ENCODE measurements at places on chromosomes 7 and 10.

DNA sequence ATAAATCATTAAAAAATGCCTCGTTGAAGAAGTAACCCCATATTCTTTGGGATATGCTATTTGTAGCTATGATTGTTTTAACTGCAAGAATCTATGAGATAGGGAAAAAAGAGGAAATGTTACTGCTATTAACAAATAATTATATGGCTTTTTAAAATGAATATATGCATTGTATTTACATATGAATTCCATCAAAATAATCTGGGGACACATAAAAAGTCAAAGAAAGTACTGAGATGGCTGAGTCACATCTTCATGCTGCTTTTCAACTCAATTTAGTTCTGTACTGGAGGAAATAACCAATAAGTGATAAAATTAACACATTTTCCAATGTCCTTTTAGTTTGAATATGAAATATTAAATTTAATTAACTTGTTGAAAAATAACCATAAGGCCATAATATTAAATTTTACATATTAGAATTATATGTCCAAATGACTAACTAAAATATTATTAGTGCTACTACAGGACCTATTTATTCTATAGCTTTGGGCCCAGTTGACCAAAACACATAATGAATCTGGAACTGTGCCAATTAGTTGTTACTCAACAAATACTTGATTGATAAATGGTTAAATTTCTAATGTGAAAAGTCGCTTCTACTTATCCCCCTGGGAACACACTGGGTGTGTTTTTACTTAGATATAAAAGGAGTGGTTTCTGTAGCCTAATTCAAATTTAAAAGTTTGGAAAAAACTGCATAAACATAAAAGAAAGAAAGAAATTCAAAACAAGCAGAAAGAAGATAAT lies 214.6 kb upstream of the PFKP start:
- no peak for DNase-seq

GRCh38 chr7:130723784-130724183 lies 10.2 kb downstream of the KLF14 start:
- no peak for DNase-seq

GRCh38 chr10:71964743-71965515 lies 734 bp downstream of the CHST3 start:
- peak; percentile 35 for DNase-seq

DNA sequence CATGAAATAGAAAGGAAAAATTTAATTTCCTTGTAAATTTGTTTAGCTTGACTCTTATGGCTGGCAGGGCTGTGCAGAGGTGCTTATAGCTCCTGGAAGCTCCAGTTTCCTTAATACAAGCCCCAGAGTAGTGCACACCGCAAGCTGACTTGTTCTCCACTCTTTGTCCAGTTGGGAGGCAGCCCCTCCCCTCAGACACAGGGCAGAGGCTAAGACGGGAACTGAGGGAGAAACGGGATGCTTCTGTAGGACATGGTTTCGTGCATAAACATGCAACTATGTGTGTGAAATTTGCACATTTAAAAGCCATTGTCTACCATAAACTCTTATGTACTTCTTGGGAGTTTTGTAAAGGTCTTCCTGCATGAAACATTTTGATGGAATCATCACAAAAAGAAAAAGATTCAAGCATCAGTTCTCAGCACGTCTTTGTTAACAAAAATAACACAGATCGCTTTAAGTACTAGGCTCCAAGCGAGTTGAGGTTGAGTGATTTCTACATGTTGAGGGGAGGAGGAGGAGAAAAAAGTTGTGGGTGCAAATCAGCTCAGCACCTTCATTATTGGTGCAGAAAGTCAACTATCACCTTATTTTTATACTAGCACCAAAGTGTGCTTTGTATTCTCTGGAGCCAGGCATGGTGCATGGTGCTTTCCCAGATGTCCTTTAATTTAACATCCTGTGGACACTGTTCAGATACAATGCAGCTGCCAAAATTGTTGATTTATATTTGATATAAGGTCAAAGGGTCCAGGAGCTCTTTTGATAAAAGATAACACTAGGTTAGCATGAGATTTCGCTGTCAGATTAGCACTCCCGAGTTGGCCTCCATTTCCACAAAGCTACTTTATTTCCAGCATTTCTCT lies 124.5 kb downstream of the CHN2 start:
- DNase-seq: no peak

DNA sequence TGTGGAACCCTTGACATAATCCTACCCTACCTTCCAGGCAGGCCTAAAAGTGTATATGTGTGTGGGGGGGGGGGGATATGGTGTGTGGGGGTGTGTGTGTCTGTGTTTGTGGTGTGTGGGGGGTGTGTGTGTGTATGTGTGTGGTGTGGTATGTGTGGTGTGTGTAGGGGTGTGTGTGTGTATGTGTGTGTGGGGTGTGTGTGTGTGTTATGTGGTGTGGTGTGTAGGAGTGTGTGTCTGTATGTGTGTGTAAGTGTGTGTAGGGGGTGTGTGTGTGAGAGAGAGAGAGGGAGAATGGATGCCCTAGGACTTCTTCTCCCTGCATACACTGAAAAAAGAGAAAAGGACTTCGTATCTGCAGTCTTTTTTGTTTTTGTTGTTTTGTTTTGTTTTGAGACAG lies 12.3 kb upstream of the IMPDH1 start:
- no peak for DNase-seq

DNA sequence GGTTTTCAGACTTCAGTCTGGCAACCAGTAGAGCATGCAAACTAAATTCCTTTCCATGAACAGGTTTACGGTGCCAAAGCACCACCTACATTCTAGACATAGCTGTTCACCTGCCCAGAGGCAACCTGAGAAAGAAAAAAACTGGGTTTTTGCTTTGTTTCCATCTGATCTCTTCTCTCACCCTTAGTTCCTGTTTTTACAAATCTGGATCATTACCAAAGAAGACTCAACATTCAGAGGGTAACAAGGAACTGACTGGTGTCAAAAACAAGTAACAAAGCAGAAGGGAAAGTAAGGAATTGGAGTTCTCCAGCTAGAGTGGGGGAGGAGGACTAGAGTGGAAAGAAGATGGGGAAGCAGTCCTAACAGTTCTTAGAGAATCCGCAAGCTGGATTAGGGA lies 36.4 kb downstream of the CPVL start:
- DNase-seq: peak; percentile 60

- no peak for DNase-seq
Observed at GRCh38 chr7:26535483-26536007, 243.9 kb downstream of the SNX10 start.

- DNase-seq: peak; percentile 94
Observed at GRCh38 chr10:45008524-45009161, 7.9 kb downstream of the ZNF22 start.

DNA sequence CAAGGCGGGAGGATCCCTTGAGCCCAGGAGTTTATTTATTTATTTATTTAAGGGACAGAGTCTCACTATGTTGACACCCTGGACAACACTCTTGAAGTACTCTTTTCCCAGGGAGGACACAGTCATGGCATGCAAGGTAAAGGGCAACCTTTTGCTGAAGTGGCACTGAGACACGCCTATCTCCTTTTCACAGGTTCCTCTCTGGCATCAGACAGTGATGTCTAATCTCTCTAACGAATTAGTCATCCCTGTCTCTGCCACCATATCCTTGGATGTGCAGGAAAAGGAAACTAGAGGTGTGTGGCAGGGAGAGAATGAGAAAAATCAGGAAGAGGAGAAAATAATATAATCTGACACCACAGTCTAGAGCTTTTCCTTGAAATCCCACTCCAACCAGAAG lies 19.5 kb downstream of the CPVL start:
- no peak for DNase-seq

DNA sequence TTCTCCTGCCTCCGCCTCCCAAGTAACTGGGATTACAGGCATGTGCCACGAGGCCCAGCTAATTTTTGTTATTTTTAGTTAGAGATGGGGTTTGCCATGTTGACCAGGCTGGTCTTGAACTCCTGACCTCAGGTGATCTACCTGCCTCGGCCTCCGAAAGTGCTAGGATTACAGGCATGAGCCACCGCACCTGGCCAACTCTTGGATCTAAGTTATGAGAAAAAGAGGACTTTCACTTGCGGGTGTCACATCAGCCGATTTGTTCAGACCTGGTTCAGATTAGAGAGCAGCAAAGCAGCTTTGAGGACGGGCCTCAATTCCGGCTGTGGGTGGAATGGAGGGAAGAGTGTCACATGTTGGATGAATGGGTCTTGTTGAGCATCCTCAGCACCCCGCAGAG lies 61.0 kb upstream of the FGFR2 start:
- no peak for DNase-seq

GRCh38 chr7:152383341-152384234 lies 52.2 kb downstream of the KMT2C start:
- DNase-seq: peak; percentile 34

DNA sequence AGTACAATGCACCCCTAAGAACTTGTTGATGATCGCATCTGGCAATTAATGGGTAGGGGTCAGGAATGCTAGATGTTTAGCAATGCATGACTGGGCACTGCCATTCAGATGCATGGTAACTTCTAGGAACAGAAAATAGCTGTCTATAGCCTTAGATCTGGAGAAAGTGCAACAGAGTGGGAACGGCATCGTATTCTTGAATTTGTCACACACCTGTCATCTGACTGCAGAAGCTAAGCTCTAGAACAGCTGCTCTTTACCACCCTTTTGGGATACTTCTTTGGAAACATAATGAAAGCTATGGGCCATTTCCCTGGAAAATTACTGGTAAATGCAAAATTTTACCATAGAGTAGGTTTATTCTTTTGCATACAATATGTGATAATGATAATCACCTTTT lies 118.1 kb downstream of the SLC25A13 start:
- no peak for DNase-seq

GRCh38 chr10:4013651-4014121 lies 228.7 kb upstream of the KLF6 start:
- DNase-seq: no peak

DNA sequence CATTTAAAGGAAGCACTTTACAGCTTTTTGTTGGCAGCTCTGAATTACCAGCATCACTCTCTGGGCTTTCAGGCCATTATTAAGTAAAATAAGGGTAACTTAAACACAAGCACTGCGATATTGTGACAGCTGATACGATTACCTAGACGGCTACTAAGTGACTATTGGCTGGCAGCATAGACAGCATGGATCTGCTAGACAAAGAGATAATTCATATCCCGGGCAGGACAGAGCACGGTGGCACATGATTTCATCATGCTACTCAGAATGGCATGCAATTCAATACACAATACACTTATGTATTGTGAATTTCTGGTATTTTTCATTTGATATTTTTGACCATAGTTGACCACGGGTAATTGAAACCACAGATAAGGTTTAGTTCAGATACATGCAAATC lies 522.0 kb upstream of the LRRN3 start:
- no peak for DNase-seq

Data from hematopoietic multipotent progenitor cell treated with erythropoietin and hydrocortisone succinate and interleukin-3 and kit ligand, for 4 days (in vitro differentiated cells).